ENCODE measurements at places on chromosomes 7 and 10.

DNA sequence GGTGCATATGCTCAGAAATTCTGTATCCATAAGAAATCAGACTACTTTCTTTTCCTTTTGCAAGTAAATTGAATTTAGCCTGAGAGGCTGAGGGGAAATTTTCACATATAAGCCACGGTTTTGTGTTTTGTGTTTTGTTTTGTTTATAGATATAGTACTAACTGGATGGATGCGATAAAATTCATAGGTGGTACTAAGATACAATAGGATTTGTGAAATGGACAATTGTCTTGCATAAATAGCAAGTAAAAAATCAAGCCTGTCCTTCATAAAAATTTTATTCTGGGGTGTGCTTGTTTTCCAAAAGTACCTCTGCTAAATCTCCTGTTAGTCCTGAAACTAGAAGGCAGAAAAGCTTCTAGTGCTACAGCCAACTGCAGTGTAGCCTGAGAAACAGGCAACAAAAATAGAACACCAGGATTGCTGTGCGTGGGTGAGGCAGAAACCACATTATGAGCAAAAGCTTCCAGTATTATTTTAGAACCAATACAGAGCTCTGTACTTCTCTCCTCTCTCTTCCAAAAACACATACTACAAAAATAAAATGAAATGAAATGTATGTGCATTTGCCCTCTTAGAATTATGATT, 634 bp upstream of the HDAC9 start:
- DNase-seq, result peak; percentile 49

- DNase-seq, result no peak
Observed at GRCh38 chr7:76074972-76075370, 27.1 kb downstream of the MDH2 start.

DNA sequence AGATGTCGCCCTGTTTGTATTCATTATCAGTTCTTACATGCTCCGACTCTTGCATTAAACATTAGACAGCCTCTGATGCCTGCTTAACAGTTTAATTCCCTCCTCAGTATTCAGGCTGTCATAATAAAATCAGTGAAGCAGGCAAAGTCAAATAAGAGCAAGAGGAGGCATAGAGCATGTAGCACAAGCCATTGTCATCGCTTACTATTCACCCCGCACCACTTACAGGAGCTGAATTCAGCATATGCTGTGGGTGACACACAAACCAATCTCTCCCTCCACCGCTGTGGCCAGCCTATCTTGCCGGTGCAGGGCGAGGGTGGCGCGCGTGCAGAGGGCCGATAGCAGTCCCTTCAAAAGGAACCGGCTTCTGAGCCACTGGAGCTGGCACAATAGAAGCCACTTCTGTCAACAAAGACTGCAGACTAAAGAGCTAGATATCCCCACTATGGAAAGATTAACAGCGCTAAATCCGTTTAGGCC, 433.2 kb upstream of the MGMT start:
- no peak for DNase-seq

DNA sequence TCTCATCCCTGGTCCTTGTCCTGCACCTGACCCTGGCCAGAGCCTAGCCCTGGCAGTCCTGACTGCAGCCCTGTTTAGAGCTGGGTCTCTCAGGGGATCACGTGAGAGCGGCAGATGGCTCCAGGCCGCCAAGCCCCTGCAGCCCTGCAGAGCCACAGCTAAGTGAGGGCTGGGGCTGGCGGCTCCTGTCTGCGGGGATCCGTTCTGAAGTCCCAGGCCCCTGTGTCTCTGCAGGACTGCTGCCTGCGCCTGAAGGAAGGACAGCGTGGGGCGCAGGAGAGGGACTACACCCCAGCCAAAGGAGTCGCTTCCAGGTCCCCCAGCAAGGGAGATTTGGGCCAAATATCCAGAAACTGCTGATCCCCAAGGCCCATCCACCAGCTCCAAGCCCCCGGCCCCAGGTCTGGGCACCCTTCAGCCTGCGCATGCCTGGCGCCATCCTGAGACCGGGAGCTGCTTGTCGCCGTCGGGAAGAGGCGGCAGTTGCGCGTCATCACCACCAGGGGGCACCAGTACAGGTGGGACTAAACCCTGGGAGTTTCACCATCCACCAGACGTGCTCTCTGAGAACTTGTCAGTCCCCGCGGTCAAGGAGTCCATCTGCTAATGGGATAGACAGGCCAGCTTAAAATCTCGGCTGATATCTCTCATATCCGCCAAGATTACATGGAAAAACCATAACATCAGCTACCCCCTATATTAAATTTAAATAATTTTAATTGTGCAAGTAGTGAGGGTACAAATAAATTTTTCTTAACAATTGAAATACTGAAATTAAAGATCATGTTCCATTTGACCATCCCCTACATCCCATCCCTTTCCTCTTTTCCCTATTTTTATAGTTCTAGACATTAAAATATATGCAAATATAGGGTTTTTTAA, 25.1 kb upstream of the GHRHR start:
- peak; percentile 84 for DNase-seq

DNA sequence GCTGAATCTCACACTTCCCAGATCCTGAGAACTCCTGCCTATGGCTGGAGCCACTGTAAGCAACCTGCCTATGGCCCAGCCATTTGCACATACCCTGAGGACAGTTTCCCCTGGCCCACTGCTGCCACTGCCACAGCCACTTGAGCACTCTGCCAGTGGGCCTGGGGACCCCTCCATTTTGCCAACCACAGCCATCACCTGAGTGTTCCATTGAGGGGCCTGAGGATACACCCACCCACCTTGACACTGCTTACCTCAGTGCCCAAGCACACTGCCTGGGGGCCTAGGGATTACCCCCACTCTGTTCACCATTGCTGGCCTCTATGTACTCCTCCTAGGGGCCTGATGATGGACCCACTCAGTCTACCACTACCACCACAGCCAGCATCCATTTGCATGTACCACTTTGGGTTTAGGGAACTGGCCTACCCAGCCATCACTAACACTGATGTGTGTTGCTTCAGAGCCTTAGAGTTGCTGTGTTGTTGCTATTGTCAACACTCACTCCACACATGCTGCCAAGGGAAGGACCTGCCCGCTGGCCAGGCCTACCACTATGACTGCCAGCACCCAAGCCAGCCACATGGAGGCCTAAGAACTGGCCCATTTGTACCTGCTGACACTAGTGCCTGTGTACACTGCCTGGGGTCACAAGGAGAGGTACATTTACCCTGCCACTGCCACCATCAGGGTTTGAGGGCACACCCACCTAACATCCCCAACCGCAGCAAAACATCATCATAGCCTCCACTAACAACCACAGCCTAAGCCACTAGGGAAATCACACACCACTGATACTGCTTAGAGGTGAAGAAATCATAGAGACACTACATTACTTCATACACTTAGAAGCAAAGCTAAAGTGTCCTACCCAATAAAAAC, 45.9 kb upstream of the ANTXRL start:
- no peak for DNase-seq

GRCh38 chr7:1033546-1034145, 10.7 kb upstream of the GPR146 start:
- DNase-seq, result no peak

GRCh38 chr10:92290076-92290836, 622 bp downstream of the CPEB3 start:
- DNase-seq, result no peak

DNA sequence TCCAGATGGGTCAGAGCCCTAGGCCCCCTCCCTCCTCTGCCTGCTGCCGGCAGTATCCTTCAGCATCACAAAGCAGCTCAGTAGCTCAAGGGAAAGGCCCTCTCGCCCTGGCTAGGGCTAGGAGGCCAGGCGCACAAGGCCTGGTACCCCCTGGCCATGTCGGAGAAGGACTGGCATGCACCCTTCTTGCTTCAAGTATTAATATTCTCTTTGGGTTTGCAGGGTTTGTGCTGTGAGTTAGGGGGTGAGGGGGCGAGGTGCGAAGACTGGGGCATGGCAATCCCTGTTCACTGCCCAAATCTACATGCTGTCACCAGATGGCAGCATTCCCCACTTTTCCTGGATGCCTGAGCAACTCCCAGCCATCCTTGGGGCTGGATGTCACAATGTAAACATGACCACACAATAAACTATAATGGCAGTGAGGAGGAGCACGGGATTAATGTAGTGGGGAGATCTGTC, 105.2 kb downstream of the NEURL1 start:
- peak; percentile 83 for DNase-seq
